HS-5 (cell line): ENCODE measurements at places on chromosomes 2 and 18.

DNA sequence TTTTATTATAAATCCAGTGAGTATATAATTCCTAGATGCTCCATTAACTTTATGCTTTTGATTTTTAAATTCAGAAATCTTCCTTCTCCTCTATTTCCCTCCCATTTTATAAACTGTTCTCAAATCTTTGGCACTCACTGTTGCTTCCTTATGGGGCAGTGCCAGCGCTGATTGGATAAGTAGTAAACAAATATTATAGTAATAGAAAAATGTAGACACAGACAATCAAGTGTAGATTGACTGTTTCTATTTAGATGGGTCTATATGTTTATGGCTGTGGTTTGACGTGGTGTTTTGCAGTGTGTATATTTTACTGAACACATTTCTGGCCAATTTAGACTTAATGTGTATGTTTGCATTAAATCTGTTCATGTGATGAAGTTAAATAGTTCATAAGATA, 36.6 kb downstream of the LYPD6B start:
- DNase-seq: no peak

- no peak for DNase-seq
These were observed 6.7 kb downstream of the TMBIM1 start for GRCh38 chr2:218285604-218286003.

GRCh38 chr2:189799030-189799331, 14.7 kb downstream of the PMS1 start:
- no peak for DNase-seq

GRCh38 chr2:163119966-163120365, 281.4 kb upstream of the KCNH7 start:
- no peak for DNase-seq

DNA sequence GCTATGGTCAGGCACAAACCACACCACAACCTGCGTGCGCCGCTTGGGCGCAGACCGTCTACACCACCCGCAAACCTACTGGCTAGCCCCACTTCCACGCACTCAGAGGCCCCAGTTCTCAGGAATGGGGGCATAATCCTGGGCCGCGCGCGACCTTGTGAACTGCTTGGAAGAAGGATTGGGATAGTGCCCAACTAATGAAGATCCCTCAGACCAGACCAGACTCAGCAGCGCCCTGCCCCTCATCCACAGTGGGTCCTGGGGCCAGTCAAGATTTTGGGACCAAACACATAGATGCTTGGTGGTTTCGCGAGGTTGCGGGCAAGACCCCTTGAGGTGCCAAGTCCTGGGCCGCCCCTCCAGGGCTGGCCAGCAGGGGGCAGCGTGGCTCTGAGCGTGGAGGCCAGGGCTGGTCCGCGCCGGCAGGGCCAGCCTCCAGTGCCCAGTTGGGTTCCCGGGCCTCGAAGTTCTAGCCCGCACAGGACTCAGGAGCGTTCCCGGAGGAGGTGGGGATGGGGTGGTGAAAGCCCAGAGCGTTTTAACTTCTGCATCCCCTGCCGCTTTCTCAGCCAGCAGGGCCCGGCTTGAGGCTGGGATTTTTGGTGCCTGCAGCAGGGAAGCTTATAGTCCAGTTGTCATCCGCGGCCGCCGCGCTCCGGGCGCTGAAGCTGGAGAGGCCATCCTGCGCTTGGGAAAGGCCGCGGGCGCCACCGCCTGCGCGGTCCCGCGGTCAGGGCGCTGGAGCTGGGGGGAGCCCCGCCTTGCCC, 8.3 kb downstream of the OSR1 start:
- no peak for DNase-seq

DNA sequence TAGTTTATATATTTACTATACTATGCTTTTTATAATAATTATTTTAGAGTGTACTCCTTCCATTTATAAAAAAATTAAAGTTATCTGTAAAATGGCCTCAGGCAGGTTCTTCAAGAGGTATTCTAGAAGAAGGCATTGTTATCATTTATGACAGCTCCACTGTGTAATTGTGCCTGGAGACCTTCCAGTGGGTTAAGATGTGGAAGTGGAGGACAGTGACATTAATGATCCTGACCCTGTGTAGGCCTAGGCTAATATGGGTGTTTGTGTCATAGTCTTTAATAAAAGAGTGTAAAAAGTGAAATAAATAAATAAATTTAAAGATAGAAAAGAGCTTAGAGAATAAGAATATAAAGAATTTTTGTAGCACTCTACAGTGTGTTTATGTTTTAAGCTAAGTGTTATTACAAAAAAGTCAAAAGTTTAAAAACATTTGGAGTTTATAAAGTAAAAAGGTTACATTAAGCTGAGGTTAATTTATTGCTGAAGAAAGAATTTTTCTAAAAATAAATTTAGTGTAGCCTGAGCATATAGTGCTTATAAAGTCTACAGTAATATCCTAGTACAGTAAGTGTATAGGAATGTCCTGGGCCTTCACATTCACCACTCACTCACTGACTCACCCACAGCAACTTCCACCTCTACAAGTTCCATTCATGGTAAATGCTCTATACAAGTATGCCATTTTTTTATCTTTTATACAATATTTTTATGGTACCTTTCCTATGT, 190.0 kb upstream of the SESTD1 start:
- peak; percentile 87 for DNase-seq

- DNase-seq: peak; percentile 71
These were observed 28.3 kb downstream of the ANXA4 start for GRCh38 chr2:69770193-69770702.

DNA sequence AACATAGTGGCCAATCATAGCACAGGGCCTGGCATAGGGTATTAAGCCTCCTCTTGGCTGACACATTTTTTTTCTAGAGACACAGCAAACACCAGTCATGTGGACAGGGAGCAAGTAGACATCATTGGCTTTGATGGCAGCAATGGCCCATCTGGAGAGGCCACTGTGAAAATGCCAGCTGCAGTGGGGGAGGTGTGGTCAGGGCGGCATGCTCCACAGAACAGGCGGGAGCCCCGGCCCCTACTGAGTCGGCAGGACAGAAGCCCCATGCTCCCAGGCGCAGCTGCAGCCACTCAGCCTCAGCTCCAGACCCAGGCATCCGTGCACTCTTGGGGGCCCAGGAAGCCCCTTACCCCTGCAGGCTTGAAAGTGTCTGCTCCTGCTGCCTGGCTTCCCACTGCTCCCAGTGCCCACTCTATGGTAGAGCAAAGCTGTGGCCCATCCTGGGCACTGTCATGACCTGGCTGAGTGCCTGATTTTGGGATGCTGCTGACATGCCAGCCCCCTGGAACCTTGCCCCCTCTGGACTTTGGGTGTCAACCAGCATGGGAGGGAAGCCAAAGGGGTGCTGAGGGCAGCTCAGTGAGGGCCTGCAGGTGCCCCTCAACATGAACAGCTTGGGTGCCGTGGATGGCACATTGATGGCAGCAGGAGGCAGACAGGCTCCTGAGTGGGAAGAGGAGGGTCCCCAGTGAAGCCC, 23.3 kb upstream of the UBE2F start:
- no peak for DNase-seq

DNA sequence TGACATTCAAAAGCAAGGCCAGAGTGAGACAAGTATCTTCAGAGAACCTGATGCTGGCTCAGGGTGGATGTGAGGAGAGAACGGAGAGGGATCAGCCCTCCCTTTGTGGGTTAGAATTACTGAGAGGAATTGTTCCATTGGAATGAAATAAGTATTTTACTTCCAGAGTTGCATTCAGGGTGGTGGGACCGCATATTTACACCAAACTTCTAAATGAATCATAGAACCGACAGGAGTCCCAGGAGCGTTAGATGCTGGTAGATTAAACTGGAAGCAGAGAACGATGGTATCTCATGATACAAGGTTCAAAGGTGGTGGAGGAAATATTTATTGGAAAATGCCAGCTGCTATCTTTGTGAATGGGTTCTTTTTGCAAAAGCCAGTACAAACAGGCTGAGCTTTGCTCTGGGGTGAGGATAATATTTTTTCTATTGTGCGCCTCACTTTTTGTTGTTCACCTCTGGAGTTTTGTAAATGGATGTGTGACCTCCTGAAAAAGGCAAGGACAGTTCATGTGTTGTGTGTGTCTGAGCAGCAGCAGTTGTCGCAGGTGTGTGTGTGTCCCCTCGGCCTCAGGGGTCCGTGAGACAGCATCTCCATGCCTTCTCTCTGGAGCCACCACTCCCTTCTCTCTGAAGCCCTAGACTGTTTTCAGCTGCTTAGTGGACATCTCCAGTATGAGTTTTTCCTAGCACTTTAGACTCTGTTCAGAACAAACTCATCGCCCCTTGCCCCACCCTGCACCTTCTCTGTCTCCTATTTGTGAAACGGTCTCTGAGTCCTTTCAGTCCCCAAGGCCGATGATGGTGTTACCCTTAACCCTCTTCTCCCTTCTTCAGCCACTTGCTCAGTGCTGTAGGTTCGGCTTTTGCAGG, 17.8 kb downstream of the MTCL1 start:
- no peak for DNase-seq

- DNase-seq: peak; percentile 93
These were observed 24.5 kb downstream of the CYP27A1 start for GRCh38 chr2:218806346-218806978.

GRCh38 chr2:219707496-219708285, 80.3 kb downstream of the SLC4A3 start:
- DNase-seq: no peak

DNA sequence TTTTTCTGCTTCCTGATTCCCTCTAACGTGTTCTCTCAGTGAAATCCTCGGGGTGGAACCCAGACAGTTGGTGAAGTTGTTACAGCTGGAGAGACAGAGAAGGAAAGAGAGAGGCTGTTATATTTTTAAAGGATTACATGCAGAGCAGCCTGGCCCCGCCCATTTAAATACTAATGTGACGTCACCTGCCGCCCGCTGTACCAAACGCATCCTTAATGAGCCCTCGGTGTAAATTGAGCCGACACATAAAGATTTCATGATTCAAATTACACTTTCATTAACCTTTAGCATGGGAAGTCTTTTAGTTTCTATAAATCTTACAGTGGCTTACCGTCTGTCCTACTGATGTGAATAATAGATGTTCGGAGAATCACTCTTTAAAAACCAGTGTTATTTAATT, 164.0 kb upstream of the SIX3 start:
- DNase-seq: no peak

- no peak for DNase-seq
These were observed 25.0 kb downstream of the SH3YL1 start for GRCh38 chr2:238869-239268.

DNA sequence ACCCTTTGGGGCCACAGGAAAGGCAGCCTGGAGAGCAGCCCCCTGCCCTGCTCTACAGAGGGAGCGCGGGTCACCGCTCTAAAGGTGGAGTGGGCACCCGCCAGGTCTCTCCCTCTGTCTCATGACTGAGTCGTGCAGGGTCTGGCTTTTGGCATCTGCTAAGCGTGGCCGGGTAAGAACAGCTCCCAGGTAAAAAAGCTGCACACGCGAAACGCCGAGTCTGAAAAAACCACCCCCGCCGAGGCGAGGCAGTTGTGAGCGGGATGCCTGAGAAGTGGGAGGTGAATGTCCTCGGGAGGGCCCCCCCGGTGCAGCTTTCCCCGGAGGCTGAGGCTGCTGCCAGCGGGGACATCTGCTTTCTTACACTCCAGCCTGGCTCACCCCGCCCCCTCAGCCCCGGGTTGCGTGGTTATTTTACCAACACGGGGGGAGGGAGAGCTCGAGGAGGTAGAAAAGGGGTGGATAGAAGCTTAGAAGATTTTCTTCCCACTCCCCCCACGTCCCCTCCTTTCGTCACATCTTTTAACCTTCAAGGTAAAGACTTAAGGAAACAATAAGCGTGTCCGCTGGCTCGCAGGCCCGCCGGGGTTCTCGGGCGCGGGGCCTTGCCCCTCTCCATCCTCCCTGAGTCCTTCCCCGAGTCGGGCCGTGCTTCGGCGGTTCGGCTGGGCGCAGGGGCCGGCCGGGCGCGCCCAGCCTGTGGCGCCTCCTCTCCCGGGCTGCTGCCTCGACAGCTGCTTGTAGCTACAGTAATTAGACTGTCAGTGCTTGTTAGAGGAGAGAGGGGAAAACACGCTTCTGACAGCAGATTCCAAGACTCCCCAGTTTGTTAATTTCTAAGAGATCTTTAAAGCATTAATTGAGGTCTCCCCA, 70.6 kb upstream of the PSMD14 start:
- DNase-seq: no peak

- no peak for DNase-seq
These were observed 46.2 kb downstream of the TWSG1 start for GRCh38 chr18:9380621-9381395.

DNA sequence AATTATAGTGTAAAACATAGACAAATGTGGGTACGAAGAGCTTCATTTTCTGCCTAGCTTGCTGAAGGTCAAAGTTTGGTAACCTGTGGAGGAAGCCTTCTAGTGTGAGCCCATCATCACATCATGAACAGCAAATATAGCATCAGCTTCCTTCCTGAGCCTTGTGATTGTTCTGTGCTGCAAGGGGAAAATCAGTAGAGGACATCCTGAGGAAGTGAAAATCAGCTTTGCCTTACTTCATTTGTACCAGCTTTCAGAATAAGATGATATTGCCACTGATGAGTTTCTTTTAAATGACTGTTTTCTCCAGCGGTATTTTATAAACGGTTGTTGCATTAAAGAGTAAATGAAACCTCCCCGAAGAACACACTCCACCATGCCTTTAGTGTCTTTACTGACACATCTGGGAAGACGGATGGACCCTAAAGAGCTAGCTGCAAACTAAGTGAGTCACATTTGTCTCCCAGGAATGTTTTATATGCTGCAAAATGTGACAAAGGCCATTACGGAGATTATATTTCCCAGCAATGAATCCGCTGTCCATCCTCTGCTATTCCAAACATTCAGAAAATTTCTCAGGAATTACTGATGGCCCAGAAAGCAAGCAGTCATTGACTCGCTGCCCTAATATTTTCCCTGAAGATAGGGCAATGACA, 1272.8 kb downstream of the SUCLG1 start:
- DNase-seq: no peak

- peak; percentile 80 for DNase-seq
These were observed 24.8 kb downstream of the GALM start for GRCh38 chr2:38690499-38691420.

DNA sequence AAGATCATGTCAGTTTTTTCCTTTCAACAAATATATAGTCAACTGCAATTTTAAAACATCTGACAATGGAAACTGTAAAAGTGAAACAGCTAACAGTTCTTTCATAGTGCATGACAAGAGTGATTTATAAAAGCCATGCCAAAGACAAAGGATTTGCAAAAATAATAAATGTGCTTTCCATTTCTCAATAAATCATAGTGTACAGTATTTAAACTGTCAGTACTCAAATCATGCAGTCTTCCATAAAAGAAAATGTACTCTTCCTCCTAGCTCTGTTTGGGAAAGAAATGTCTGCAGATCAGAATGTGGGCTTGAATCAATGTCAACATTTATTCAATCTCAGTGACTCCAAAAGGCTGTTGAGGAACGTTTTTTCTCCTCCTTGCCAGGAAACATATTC, 131.7 kb upstream of the PDE1A start:
- DNase-seq: no peak

DNA sequence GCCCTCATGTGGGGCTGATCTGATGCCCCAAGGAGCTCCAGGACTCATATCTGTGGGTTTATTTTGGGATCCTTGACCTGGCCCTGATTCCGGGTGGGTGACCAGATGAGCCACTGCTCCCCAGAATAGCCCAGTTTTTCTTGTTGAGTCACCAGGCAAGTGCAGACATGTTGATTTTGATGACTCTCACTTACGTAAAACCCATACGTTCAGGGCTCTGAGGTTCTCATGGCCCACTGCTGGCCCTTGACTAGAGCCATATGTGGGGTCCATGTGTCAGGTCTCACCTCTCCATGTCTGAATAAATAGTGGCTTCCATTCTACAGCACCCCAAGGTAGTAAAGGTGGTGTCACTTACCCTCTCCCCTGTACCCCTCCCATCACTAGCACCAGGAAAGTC, 41.9 kb downstream of the CDC42EP3 start:
- peak; percentile 73 for DNase-seq

GRCh38 chr2:96065381-96065930, 30.7 kb upstream of the GPAT2 start:
- DNase-seq: no peak

GRCh38 chr2:28389399-28390240, 3.0 kb upstream of the FOSL2 start:
- no peak for DNase-seq
